ENCODE measurements at places on chromosomes 12 and 14.

DNA sequence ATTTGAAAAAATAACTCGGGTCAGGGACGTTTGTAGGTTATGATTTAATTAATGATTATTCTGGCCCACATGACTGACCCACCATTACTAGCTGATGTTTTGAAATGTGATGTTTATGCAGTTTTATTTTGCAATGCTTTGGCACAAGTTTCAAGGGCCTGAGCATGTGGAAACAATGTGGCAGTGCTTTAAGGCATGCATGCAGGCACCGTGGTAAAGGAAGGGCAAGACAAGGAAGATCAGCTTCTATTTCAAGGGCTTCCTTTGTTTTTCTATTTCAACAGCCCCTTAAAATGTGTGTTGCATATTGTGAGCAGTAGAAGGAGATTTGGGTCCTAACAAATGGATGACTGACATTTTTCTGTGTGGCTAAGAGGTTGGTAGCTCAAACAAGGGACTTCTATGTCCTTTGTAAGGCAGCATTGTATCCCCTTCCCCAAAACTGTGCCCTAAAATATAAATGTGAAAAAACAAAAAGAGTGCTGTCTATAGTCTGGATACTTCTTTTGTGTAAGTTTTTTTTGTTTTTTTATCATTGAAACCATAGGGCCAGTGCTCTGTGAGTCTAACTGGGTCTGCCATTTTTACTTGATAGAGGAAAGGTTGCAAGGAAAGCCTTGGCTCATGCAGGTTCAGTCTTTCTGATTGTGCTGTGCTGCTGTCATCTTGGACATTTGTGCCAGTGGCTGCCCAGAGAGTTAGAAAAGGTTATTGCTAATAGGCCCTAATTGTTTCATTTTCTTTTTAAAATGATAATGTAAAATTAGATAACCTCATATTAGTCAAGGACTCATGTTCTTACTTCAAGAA is 103.5 kb downstream of the FGD4 start:
- no peak for DNase-seq

DNA sequence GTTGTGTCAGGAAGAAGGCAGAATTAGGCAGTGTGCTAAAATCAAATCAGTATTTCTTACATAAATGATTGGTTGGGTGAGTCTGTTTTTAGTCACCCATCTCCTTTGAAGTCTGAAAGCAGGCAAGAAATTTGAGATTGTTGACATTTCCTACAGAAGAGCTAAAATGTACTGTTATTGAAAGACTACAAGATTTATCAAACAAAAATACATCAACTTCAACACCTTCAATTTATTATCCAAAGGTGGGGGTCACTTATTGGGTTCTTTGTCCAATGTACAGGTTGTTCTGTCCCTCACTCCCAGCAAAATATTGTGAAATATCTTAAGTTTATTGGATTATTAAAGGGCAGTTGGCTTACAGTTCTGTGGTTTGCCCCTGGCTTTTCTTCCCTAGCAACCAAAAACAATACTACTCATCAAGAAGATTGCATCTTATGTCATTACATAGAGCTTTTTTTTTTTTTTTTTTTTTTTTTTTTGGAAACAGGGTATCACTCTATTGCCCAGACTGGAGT is 20.6 kb upstream of the PKP2 start:
- DNase-seq = no peak

DNA sequence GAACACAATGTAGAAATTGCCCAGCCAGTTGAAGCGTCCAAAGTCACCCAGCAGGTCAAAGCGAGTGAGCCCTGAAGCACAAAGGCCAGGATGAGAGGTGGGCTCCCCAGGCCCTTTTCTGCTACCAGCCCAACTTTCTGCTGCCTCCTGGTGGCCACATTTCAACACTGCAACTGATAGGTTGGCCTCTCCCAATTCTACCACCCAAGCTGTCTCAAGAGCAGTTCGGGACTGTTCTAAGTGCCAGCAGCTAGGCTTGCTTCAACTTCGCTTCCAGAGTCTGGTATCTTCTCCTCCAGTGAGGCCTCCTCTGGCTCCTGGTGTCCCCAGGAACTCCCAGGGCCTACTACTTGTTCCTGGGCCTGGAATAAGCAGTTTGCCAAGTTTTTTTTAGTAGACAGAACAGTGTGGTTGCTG is 3.4 kb upstream of the DHH start:
- DNase-seq = no peak

DNA sequence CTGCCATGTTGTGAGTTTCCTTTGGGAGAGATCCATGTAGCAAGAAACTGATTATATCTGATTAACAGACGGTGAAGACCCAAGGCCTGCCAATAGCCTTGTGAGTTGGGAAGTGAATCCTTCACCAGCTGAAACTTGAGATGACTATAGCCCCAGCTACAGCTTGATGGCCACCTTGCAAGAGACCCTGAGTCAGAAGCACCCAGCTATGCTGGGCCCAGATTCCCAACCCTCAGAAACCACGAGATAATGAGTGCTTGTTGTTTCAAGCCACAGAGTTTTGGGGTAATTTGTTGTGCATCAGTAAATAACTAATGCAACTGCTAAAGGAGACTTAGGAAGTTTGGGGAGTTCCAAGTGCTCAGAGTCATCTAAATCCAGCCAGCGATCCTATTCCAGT is 80.3 kb downstream of the AVPR1A start:
- DNase-seq = no peak

DNA sequence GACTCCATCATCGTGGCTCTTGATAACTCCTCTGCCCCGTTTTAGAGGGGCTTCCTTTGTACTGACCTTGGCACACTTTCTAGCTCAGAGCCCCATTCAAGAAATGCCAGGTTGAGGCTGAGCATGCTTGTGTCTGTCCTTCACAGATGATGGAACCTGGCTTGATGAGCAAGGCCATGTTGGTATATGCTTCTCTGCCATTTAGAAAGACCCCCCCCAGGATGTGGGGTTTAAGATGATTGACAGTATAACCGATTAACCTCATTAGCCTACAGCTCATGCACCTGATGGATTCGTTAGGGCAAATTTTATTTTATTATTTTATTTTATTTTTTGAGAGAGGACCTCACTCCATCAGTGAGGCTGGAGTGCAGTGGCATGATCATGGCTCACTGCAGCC is 21.0 kb downstream of the BATF start:
- DNase-seq = no peak

DNA sequence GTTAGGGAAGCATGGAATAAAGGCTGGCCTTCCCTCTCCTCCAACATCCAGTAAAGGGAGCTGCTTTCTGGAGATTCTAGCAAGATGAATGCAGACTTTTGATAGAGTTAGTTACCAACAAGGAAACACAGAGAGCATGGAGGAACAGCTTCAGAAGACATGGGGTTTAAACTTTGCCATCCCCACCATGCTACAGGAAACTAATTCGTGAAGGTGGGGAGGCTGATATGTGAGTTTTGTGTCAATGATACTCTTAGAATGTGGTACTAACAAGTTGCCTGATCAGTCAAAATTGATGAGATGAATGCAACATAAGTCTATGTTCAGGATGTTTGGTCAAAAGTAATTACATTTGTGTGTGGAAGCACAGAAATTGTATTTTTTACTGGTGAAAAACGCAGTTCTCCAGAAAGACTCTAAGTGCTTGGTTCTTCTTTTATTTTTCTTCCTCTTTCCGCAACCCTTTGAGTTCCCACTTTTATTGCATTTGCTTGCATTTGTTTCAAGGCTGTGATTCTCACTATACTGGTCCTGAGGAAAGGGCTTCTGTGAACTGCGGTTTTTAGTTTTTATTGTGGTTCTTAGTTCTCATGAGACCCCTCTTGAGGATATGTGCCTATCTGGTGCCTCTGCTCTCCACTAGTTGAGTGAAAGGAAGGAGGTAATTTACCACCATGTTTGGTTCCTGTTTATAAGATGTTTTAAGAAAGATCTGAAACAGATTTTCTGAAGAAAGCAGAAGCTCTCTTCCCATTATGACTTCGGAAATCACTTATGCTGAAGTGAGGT is at the start of gene CLEC4A:
TSS of gene CLEC4A (plus strand) at position 494 of the 789 bp plus-strand sequence. CDS start at position 756, 262 bp downstream.
- no peak for DNase-seq

GRCh38 chr12:112713471-112713870 is 78.1 kb upstream of the RPH3A start:
- DNase-seq = no peak
